Activated T-cell treated with anti-CD3 and anti-CD28 coated beads for 1 hour (primary cell): ENCODE measurements at places on chromosomes 16 and 17.

DNA sequence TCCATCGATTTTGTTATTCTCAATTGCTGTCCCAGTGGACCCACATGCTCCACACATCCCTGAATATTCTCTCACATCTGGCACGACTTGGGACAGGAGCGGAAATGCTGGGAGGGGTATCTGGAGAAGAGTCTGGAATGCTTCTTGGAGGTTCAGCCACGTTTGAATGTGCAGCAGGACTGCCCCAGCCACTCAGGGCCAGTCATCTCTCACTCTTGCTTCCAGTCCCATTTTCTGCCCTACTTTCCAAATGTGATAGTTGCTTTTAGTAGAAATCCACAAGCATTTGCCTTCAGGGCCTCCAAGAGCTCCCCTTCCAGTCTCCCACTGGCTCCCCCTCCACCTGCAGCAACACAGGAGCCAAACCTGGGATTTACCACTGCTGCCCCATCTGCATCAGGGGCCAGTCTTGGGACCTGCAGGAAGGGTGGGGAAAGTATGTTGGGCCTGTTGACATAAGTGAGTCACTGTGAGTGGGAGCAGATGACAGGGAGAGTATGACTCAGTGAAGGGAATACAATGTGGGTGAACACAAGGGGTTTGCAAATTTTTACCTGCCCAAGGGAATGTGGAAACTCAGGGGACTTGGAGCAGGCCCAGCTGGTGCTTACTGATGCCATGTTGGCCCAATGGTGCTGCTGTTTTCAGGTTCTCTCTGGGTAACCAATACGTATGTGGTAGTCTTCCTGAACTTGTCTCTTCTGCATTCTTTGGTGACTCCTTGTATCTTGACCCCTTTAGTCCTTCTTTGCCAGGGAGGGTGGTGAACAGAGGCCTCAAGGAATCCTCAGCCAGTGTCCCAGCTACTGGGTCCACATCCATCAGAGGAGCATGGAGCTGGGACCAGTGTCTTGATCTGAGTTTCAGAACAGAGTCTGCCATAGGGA lies 78.8 kb upstream of the CRHR1 start:
- DNase-seq, result no peak

- no peak for DNase-seq
Observed at GRCh38 chr16:6021276-6021943, 923.8 kb upstream of the EEF2KMT start.

- no peak for DNase-seq
Observed at GRCh38 chr17:8781776-8782175, 17.4 kb downstream of the MFSD6L start.

GRCh38 chr17:79147746-79148506 lies 73.3 kb downstream of the ENGASE start:
- no peak for DNase-seq

- no peak for DNase-seq
Observed at GRCh38 chr17:27355419-27355818, 61.5 kb downstream of the WSB1 start.

DNA sequence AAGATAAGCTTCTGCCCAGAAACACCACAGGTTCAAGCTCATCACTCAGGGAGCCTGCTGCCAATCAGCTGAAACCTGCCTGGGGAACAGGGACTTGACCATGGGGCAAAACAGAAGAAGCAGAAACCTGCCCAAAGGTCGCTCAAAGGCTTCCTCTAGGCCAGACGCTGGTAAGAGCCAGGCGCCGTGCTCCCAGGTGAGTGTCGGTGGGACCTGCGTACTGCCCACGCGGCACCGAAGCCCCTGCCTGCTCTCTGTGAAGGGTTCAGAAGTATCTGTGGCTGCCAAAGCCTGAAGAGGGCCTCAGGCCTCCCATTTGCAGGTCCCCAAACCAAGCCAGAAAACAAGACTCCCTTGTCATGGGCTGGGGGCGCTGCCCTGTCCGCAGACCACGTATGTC lies 10.4 kb downstream of the SGSH start:
- DNase-seq, result no peak

GRCh38 chr16:77965346-77965745 lies 57.0 kb upstream of the CLEC3A start:
- no peak for DNase-seq

DNA sequence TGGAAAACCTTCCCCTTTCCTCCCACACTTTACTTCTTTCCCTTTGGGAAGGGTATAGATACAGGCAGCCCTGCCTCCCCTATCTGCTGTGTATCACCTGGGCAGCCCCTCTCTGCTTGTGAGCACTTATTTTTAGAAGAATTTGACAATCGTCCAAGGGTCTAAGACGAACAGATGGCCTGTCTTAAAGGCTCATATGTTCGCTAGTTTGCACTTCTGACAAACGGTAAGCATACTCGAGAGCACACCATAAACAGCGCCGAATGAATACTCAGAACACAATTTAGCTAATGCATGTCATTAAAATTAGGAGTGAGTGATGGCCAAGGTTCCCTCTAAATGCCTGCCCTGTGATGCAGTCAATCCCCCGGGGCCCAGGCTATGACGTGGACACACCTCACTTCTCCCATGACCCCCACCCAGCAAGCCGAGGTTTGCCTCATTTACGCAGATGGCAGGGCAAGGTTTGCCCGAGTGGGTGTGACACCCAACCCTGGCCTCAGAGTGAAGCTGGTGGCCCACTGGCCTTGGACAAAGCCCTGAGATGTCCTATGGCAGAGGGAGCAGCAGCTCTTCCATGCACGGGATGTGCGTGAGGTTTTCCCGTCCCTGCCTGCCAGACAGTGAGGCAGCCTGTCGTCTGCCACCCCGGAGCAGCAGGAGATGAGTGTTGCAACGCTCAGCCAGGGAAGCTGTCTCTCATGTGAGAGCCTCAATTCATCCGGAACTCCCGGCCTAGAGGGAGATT lies 125.2 kb downstream of the C16orf78 start:
- no peak for DNase-seq

DNA sequence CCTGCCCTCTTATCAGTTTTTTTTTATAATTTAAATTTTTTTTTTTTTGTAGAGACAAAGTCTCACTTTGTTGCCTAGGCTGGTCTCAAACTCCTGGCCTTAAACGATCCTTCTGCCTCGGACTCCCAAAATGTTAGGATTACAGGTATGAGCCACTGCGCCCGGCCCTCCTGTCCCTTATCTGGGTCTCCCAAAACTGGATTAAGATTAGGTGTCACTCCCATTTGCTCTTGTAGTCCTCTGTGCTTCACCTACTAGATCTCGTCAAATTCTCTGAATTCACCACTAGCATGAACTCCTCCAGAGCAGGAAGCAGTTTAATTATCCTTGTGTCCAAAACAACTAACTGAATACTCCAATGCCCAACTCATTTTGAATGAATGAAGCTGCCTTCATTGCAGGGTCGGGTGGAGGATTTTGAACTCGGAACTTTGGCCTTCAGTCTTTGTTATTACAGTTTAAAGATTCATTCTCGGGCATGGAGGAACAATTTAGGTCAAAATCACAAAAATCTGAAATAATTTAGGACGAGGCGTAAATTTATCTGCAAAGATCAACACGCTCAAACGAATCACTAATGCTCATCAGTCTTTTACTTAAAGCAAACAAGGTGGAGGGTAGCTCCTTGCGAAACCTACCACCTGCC lies 802 bp upstream of the ATXN2L start:
- no peak for DNase-seq

- no peak for DNase-seq
Observed at GRCh38 chr16:11670171-11671131, 2.2 kb downstream of the SNN start.

DNA sequence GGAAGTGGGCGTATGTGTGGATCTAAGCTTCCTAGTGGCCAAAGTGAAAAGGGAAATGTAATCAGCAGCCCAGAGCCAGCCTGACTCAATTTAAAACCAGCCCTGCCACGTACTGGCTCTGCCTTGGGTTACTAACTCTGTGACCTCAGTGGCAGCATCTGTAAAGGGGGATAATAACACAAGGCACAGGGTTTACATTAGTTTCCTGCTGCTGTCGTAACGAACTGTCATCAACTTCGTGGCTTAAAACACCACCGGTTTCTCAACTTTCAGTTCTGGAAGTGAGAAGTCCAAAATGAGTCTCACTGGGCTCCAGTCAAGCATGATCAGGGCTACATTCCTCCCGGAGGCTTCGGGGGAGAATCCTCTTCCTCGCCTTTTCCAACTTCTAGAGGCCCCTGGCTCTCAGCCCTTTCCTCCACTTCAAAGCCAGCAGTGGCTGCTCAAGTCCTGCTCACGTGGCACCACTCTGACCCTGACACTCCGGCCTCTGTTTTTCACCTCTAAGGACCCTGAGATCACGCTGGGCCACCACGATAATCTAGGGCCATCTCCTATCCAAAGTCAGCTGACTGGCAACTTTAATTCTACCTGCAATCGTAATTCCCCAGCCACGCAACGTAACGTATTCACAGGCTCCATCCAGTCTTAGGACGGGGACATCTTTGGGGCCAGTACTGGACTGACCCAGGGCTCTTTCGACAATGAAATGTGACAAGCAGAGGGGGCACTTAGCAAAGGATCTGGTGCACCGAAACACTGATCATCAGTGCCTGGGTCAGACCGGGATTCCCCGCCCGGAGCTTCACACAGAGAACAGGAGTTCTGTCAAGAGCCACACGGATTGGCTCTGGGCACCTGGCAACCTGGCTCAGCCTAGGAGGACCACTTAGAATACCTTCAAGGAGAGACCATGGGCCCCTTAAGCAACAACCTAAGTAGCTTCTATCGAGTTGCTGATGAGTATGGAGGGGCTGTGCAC lies 14.5 kb downstream of the TMC6 start:
- no peak for DNase-seq

DNA sequence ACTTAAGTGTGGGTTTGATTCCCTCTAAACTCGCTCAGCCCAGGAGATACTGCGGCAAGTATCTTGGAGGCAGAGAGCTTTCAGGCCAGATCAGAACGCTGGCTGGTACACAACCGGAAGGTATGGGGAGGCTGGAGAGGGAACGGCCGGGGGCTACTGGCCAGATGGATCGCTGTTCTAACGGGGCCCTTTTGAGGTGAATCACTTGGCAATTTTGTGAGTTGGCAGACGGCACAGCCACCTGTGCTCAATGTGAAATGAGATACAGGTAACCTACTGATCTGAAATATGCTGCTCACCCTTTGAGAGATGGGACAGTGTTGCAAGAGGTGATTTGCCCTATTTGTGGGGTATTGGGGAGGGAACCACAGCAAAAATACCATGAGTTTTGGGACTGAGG lies 622.9 kb upstream of the RBFOX1 start:
- no peak for DNase-seq

GRCh38 chr16:4613636-4614570 lies 785 bp downstream of the UBALD1 start:
- no peak for DNase-seq

DNA sequence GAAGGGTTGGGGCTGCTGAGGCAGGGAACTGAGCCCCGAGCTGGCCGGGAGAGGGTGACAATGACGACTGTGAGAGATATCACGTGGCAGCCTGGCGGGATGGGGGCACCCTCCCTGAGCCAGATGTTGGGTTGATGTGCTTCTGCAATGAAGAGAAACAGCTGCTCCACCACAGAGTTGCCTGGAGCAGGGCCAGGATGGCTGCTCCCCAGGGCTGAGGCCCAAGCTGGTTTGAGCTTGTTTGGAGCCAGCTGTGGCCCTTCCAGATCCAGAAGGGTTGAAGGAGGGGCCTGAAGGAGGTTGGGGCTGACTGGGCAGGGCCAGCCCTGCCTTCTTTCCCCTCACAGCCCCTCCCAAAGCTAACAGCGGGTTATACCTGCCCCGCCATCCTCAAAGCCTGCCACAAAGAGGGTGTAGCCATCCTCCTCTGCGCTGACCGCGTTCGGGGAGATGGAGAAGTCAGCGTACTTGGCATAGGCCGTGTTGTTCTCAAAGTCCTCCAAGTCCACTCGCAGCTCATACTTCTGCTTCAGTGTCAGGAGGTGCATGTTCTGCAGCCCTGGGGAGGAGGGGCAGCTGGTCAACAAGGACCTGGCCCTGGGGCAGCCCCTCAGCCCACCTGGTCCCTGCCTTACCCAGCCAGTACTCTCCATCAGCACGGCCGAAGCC lies 2.1 kb downstream of the MFAP4 start:
- no peak for DNase-seq

DNA sequence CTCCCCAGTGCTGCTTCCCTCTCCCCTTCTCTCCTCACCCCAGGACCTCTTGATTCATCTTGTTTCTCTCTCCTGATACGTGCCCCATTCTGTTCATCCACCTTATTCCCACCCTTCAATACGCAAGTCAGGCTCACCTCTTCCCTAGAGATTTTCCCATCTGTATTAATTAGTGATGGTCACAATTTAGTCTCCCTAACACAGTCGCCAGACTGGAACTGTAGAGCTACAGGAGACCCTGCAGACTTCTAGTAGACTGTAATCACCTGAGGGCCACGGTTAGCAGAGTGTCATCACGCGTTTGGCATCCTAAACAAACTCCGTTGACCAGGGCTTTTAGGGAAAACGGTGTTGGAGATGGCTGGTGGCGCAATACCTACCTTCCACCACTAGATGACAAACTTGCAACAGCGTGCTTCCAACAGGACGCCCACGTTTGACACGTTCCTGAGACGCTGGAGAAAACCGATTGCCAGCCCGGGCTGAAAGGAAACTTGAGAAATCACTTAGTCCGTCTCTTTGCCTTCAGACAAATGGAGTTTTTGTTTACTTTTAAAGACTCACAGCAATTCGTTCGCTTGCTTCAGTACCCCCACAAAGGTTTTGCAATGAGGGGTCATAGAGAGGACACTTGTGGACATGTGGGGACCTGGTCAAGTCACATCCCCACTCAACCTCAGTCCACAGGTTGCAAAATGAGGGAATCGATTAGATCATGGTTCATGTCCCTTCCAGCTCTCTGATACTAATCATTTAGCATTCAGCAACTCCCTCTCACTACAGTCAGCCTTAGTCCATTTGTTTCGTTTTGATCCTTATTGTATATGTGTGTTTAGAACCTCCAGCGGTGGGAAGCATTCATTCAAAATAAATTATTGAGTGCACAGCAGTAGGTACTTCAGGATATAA lies 20.6 kb downstream of the MYL4 start:
- DNase-seq, result peak; percentile 47
